Common myeloid progenitor, CD34-positive (primary cell): ENCODE measurements at places on chromosomes 7 and 10.

- DNase-seq, result no peak
Measured at GRCh38 chr7:24018331-24018730, 265.7 kb upstream of the NPY start.

DNA sequence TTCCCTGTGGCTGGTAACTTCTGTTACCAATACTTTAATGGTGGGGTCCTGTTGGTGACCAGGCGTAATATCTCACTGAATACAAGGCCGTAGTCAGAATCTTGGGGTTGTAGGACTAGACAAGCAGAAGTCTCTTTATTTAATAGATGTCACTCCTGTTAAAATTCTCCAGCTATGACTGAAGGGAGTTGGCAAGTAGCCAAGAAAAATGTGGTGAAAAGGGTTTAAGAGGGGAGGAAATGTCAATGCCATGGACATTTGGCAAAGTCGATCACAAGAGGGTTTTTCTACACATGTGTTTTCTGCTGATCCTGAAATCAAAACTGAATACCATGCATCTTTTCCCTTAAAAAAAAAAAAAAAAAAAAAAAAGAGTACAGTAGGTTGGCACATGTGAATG is 533.5 kb downstream of the AUTS2 start:
- no peak for DNase-seq

- no peak for DNase-seq
Measured at GRCh38 chr10:62772186-62772974, 32.1 kb upstream of the ADO start.

DNA sequence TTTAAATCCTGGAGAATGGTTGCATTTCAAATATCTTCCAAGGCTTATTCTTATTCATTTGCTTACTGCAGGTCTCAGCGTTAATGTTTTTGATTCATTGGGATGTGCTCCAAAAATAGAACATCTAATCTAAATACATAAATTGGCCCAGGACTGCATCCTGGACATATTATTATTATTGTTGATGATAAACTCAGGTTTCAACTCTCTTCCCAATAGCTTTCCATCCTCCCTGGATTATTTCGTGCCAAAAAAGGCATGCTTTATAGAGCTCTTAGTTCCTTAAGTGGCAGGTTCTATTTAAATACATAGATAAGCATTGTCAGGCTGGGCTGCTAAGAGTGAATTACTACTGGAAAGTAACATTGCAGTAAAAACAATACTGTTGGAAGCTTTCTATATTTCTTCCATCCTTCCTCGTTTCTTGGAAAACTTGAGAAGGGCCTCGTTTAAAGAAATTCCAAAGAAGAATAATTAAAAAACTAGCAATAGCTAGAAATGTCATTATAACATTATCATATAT is 14.7 kb upstream of the PRKAR2B start:
- DNase-seq, result no peak

DNA sequence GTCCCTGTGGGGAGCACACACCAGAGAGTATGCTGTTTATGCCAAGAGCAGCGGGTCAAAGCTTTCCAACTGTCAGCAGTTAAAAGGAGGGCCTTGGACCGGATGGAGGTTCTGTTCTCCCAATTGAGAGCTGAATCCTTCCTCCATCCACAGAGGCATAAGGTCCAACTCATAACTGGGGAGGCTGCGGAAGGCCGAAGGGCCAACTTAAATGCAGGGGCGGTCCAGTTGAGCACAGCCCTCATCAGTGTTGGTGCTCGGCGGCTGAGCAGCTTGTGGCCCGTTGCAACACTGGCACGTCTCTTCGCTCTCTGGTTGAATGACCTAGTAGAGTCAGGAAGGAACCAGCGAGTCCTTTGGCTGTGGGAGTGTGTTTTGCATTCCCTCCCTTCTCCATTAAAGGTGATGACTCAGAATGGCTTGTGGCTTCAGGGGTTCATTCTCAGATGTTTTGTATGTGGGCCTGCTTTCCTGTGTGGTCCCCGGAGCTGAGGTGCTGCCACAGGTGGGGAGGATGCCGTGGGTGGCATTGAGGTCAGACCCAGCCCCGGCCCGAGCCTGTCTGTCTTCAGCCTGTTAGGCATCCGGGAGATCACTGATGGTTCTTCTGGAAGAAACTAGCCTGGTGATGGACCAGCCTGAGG is 44.8 kb upstream of the DMBT1 start:
- no peak for DNase-seq

- no peak for DNase-seq
Measured at GRCh38 chr7:35336444-35336843, 82.5 kb upstream of the TBX20 start.

DNA sequence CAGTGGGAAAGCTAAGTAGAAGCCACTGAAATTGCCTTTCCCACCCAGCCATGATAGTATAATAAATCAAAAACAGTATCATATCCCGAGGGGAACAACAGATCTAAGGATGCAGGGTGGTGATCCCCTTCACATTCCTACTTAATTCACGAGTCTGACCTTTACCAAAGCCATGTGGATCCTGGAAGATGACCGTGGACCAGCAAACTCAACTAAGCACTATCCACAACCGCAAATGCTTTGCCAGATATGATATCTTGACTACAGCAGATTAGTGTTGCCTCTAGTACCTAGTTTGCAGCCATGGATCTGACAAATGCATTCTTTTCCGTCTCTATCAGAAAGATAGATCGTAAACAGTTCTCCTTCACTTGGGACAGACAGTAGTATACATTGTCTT is 67.3 kb upstream of the IL6 start:
- DNase-seq, result no peak

DNA sequence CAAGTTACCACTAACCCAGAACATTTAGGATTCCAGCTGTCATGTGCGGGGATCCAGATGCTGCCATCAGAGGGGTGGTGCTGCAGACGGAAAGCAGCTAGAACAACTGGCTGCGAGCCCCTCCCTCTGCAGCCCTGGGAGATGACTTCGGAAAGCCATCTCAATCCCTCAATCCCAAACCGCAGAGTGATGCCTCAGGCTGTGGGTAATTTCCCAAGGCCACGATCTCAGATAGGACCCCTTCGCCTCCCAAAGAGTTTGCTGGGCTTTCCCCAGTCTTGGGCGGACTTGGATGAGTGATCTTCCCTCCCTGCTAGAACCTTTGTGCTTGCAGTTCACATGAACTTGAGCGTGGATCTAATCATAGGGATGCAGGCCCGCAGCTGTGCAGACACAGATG is 71.3 kb upstream of the EN2 start:
- no peak for DNase-seq

DNA sequence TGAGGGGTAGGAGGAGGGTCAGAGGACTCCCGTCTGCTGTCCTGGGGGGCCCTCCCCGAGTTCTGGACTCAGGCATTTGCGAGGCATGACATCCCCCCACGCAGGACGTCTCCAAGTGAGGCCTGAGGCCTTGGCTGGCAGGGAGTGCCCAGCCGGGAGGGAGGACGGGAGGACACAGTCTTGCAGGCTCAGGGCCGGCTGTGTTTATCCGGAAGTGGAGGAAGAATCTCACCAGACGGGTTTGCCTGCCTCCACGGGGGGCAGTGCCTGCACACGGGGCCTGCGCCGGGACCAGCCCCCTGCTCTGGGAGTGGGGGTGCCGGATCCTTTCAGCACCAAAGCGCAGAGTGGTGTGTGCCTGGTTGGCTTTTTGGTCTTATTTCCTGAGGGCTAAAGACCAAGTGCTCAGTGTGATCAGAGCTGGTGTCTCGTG is 10.9 kb downstream of the PWWP2B start:
- DNase-seq, result no peak

DNA sequence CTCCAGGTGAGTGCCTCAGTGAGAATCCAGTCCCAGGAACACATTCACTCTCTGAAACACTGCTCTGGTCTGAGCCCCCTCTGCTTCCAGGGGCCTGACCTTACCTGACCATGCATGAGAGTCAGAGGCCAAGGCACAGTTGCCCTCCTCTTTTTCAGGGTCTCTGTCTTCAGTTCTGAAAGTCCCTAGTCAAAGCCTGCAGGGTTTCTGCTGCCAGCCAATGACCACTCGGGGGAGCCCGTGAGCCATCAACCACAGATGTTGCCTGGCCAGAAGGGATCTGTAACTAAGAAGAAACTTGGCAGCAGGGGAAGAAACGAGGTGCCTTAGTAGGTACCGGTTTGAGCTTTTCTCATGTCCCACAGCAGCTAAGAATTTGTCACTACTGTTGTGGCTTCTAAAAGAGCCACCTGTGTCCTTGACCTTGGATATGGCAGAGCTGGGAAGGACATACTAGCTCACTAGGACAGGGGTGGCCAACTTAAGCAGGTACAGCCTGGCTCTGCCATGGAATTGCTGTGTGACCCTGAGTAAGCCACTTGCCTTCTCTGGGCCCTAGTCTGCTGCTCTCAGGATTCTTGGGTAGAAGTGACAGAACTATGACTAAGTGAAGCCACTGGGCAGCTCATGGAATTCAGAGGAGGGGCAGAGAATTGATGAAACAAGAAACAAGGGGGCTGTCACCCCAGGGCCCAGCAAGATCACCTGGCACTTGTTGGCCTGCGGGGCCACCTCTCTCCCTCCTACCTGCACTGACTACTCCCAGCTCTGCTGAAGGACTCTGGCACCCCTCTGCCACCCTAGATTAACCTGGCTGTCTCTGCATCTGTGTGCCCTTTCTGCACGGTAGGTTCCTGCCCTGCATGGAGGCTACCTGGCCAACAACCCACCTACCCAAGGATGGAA is 83.8 kb upstream of the GPR26 start:
- peak; percentile 80 for DNase-seq
